ENCODE measurements at places on chromosomes 2 and 18. TPM values are rescaled to one million over a fixed set of nuclear protein-coding genes. Genes with fewer than 3 reads are reported as not detected.

DNA sequence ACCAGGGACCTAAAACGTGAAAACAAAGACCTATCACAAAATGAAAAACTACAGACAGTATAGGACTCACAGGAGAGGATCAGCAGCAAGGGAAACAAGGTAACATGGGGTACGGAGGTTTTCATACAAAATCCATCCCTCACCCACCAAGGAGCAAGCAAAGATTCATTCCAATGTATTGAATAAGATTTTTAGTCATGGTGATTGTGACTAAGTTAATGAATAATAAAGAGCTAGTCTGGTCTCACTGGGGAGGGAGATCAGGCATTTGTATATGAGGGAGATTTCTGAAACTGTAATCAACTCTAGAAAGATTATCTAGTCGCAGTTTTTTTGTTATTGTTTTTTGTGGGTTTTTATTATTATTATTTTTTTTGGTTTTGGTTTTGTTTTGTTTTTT lies 336.5 kb upstream of the MMADHC start:
- no peaks in the 10 kb centered on the region for H3K36me3 ChIP-seq
- H3K27ac ChIP-seq: no peak overlapping the region
- no peaks in the 10 kb centered on the region for H3K27me3 ChIP-seq

GRCh38 chr2:7379799-7380198 lies 462.6 kb downstream of the RNF144A start:
- no peaks in the 10 kb centered on the region for H3K4me1 ChIP-seq
- no peak for DNase-seq
- H3K4me3 ChIP-seq: no peak overlapping the region
- no peaks in the 10 kb centered on the region for H3K36me3 ChIP-seq
- no peak overlapping the region for H3K27ac ChIP-seq
- no peaks in the 10 kb centered on the region for H3K27me3 ChIP-seq

- H3K4me1 ChIP-seq: no peaks in the 10 kb centered on the region
- no peak for DNase-seq
- no peak overlapping the region for H3K4me3 ChIP-seq
- no peaks in the 10 kb centered on the region for H3K27me3 ChIP-seq
These were observed 8.1 kb downstream of the PFN4 start for GRCh38 chr2:24115057-24115456.

DNA sequence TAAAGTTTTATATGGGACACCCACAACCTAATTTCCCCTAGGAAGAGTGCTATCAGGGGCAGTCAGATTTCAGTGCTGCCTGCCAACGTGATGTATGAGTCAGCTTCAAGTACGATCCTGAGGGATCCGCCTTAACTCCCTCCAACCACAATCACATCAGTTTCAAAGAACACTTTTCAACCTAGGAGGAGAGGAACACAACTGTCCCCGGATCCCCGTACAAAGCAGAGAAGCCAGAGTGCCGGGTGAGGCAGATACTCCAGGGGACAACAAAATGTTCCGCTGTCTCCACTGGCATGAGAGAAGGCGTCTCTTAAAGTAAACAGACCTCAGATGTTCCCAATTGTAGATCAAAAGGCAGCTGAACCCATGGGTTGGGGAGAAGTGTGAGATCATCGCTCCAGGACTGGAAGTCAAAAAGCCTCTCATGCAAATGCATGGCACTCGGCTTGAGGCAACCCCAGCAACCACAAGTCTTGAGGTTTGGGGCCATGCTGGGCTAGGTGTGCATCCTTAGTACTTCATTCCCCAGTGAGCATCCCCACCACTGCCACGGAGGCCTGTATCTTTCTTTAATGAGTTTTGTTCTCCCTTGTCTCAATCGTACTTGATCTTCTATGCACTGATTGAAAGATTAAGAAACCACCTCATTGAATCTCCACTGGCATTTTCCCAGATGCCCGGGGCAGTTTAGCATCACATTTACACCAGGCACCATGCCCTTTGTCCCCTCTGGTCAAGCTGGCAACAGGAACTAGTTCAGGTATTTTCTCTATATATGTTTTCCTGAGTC lies 91.0 kb upstream of the CCBE1 start:
- DNase-seq: no peak
- H3K36me3 ChIP-seq: no peaks in the 10 kb centered on the region
- H3K27me3 ChIP-seq: no peaks in the 10 kb centered on the region
- no peaks in the 10 kb centered on the region for H3K4me1 ChIP-seq

TMEM178A gene
- total RNA-seq: not detected
